ENCODE measurements at places on chromosomes 13 and 19.

DNA sequence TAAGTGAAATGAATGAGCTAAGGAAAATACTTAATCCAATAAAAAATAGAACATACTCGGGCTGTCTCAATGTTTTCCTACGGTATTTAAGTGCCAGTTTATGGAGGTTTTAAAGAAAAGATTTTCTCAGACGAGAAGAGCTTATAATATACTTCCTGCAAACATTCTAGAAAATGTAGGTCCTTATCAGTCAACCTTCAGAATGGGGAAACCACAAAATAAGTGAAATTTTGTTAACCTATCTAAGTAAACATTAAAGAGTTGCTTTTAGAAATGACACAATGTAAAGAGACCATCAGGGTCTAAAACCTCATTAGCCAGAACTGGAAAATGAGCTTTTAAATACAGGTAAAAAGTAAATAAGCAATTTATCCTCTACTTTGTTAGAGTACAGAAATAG, 12.1 kb downstream of the MIR17HG start:
- DNase-seq, result no peak

- DNase-seq, result no peak
Measured at GRCh38 chr13:111895896-111896821, 170.8 kb upstream of the SOX1 start.

GRCh38 chr13:110354123-110354627, 47.1 kb downstream of the COL4A2 start:
- no peak for DNase-seq

DNA sequence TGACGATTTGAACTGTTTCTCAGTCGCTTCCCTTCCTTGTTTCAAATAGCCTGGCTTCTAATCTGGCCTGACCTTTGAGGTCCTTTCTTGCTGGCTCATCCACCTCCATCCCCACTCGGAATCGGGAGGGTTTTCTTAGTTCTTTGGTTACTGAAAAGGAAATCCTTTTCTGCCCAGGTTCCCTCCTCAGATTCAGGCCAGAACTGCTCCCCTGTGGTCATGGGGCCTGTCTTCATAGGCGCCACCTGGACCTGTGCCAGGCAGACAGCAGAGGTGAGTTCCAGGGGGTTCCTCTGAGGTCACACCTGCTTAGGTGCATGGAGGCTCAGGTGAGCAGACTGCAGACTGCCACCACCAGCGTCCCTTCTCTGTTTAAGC, 62.4 kb downstream of the AKAP11 start:
- DNase-seq, result no peak

GRCh38 chr13:68304286-68304893, 1074.3 kb upstream of the PCDH9 start:
- DNase-seq, result no peak

GRCh38 chr19:49690656-49691242, at the start of gene CPT1C:
CPT1C (plus strand) TSS chr19:49691116; CDS start chr19:49692253, 1,137 bp downstream.
- peak; percentile 82 for DNase-seq

DNA sequence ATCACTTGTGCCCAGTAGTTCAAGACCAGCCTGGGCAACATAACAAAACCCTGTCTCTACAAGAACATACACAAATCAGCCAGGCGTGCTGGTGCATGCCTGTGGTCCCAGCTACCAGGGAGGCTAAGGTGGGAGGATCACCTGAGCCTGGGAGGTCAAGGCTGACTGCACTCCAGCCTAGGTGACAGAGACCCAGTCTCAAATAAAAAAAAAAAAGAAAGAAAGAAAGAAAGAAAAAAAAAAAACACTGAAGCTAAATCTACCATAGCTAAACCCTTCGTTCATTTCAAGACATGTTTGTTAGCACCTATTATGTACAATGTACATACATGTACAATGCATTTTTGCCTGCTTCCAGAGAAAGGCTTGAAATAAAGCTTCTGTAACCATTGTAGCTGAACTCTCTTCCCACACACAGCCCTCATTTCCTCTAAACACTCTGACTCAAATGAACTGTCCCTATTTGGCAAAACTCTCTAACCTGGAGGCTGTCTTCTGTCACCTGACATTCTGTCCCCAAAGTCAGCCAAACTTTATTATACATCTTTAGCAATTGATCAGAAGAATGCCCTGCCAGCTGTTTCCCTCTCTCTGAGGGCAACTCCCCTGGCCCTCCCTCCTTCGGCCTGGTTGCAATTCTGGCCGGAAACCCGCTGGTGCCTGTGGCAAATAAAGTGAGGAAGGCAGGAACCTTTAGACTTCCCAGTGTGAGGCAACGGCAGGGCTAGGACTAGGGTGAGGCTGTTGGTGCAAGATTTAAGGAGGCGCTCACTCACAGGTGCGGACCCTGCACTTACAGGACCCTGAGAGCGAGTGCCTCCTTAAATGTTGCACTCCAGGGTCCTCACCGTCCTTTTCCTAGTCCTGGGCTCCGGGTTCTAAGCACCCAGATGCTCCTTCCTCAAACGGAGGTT, 1.8 kb downstream of the ETHE1 start:
- DNase-seq, result peak; percentile 25

GRCh38 chr13:43579321-43579720, 207.5 kb downstream of the ENOX1 start:
- no peak for DNase-seq

GRCh38 chr13:49540552-49540951, 44.8 kb downstream of the PHF11 start:
- no peak for DNase-seq

DNA sequence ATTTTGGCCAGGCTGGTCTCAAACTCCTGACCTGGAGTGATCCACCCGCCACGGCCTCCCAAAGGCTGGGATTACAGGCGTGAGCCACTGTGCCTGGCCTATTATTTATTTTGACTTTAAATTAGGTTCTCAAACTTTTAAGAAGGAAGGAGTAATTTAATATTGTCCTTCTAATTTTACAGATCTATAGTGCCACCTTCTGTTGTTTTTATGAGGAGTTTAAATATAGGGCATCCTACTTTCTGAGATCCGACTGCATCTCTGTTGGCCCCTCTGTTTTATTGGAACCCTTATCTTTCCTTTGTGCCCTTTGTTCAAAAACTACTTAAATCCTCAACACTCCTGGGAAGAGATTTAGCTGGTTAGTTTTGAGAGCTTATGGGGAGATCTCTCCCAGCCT, 25.4 kb upstream of the ZMYM5 start:
- DNase-seq, result no peak

GRCh38 chr13:68232351-68233130, 1002.4 kb upstream of the PCDH9 start:
- no peak for DNase-seq

DNA sequence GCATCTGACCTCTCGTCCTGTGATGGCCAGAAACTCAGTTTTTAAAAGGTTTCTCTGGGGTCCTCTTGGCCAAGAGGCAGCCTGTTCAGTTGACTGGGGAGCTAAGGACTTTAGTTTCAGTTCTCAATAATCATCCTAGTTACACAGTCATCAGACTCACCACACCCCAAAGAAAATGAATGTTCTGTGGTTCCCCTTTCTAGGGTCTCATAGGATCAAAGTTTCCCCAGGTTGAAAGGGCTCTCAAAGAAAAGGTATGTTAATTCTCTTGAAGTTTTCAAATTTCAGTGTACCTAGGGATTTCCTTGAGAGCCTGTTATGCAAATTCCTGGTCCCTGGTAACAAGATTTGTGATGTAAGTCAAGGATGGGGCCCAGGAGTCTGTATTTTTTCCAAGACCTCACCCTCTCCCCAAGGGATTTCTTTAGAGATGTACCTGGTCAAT, 94.9 kb downstream of the FAM216B start:
- DNase-seq, result no peak

DNA sequence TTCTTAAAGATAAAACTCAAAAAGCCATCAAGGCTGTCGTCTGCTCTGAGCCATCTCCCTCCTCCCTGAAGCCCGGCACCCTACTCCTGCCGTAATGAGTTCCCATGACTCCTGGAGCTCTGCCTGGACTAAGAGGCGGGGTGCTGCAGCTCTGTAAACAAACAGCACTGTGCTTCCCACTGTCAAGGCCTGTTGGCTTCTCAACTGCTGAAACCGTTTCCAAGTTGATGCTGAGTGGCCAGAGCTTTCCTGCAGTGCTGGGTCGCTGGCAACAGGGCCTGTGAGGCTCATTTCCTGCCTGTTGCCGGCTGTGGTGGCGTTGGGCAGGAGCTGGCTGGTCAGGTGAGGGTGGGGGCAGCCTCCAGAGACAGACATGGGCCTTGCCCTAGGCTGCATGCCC, 26.7 kb upstream of the ISYNA1 start:
- peak; percentile 76 for DNase-seq

- DNase-seq, result no peak
Measured at GRCh38 chr13:93882086-93882651, 597.3 kb downstream of the DCT start.

DNA sequence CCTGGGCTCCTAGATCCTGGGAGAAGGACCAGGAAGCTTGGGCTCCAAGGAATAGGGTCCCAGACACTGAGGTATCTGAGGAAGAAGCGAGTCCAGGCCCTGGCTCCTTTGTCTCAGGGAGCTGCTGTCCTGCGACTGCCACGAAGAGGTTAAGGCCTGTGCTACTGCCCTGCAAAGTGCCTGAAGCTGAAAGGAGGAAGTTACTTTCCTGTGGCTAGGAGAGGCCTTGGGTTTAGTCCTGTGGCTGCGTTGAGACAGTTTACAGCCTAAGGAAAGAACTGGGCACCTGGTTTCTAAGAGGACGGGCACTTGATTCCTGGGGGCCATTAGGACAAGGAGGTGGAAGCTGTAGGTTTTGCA, 2.8 kb downstream of the MYADM start:
- DNase-seq, result no peak
